ENCODE measurements at places on chromosomes 12 and 14.

DNA sequence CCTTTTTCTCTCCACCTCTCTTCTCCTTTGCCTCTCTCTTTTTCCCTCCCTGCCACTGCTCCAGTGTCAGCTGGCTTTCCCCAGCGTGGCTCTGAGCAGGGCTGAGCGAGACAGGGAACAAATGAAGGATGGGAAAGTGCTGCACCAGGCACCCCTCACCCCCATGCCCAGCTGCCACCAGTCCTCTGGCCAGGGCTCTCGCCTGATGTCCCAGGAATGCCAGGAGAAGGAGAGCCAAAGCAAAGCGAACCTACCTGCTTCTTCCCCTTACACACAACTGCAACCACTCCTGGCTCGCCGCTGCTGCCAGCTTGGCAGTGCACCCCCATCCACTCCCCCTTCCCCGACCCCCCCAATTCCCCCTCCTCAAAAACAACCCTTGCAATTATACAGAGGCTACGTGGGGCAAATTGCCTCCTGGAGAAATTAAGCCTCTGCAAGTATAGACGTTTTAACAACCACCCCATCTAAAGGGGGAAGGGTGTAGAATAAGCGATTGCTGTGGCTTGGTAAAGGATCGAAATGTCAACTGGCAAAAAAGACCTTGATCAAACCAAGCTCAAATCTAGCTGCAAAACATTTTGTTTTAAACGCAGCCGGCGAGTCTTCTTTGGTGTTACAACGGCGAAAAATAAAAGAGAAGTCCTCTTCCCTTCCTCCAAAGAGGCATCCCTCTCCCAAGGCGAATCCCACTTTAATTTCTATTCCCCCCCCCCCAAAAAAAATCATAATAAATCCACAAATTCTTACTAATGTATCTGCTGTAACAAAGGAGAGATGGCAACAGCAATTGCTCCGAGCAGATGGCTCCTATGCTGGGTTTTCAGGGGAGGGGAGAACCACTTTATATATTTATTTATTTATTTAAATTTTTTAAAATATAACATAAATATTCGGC is 2.9 kb downstream of the BCL11B start:
- no peak for DNase-seq

- no peak for DNase-seq
Observed at GRCh38 chr12:107109726-107110719, 16.7 kb upstream of the CRY1 start.

- no peak for DNase-seq
Observed at GRCh38 chr14:50620341-50620740, 47.8 kb downstream of the SAV1 start.

GRCh38 chr14:105065280-105066228 is at the start of gene GPR132:
Gene GPR132, minus strand, starts transcription at chr14:105065430. Its CDS starts 10,010 bp downstream, at chr14:105055420.
- DNase-seq = no peak

GRCh38 chr12:113649256-113649830 is 177.7 kb upstream of the LHX5 start:
- DNase-seq = no peak

GRCh38 chr12:98983647-98984046 is 338.6 kb downstream of the APAF1 start:
- DNase-seq = peak; percentile 38

DNA sequence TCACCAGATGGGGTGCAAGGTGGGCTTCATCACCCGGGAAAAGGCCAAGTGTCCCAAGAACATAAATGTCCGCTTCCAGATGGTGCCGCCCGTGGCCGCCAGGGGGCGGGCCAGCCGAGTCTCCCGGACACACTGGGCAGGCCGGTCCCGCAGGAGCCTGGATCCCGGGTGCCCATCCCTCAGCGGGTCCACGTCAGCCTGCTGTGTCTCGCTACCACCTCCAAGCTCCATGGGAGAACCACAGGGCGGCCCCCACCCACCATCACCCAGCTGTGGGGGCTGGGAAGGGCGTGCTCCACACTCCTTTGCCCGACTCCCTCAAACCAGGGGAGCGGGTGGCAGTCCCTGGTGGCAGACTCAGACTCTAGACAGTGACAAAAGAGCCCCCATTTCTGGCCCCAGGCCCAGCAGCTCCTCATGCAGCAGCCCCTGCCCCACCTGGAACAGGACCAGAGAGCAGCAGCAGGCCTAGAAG is 22.0 kb upstream of the NUDT14 start:
- no peak for DNase-seq

DNA sequence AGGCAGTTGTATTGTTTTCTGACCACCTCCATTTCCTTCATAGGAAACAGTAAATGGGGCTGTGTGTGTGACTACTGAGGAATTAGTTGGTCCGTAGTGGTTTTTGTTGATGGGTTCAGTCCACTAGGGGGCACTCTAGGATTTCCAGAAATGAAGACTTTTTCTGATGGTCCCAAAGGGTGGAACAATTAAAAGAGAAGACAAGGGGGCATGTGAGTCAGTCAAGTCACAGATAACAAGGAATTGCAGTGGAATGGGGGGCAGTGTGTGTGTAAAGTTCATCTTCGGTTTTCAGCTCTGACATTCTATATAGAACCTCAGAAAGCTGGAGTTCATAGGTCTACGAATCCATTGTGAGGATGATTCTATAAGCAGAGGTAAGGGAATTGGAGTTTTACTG is 186.6 kb upstream of the OR4E1 start:
- DNase-seq = no peak

DNA sequence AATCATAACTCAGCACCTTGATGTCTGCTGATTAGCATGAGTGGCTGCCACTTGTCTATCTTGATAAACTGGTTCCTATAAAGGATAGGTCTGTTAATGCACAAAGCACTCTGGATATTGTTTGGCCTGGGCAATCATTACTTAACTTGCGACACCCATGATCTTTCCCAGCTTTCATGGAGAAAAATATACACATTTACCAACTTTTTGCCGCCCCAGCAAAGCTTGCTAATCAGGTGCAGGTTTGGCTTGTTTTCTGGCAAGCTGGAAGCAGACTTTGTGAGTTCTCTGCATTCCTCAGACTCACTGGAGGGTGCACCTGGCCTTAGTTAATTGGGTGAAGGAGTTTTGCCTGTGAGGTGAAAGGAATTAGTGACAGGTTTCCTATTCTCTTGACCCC is 1126.4 kb upstream of the FLRT2 start:
- DNase-seq = no peak

DNA sequence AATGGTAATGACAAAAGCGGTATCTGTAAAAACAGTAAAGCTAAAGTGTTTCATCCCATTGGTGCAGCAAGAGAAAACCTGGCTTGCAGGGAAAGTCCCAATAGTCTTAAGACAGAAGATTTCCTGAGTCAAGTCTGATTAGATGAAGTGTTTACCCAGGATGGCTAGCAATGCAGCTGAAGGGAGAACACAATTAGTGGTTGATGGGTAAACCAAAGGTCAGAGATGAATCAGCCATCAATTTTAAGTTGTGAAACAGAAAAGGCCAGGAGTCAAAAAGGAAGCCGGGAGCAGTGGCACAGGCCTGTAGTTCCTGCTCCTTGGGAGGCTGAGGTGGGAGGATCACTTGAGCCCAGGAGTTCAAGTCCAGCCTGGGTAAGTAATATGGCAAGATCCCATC is 52.6 kb downstream of the SEC23A start:
- DNase-seq = peak; percentile 52

DNA sequence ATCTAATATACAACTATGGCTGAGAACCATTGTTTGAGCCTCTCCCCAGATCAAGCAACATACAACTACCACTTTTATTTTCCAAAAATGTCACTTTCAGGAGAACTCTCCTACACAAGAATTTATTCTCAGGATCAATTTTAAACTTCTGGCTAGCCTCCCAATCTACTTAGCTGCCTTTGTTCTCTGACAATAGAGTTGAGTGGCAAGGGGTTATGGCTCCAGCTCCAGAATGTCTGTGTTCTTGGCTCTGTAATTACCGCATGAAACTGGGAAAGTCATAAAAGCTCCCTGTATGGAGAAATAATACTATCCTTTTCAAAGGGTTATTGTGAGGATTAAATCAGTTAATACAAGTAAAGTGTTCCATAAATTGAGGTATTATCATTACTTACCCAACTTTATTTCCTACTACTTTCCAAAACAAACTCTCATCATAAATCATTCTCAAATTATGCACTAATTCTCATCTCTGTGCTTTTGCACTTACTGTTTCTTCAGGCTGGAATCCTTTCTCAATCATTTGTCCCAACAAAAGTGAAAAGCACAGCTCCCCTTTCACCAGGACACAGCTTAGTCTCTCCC is 121.9 kb downstream of the GARIN6 start:
- no peak for DNase-seq

- peak; percentile 47 for DNase-seq
Observed at GRCh38 chr12:114311974-114312373, 94.0 kb downstream of the TBX5 start.

DNA sequence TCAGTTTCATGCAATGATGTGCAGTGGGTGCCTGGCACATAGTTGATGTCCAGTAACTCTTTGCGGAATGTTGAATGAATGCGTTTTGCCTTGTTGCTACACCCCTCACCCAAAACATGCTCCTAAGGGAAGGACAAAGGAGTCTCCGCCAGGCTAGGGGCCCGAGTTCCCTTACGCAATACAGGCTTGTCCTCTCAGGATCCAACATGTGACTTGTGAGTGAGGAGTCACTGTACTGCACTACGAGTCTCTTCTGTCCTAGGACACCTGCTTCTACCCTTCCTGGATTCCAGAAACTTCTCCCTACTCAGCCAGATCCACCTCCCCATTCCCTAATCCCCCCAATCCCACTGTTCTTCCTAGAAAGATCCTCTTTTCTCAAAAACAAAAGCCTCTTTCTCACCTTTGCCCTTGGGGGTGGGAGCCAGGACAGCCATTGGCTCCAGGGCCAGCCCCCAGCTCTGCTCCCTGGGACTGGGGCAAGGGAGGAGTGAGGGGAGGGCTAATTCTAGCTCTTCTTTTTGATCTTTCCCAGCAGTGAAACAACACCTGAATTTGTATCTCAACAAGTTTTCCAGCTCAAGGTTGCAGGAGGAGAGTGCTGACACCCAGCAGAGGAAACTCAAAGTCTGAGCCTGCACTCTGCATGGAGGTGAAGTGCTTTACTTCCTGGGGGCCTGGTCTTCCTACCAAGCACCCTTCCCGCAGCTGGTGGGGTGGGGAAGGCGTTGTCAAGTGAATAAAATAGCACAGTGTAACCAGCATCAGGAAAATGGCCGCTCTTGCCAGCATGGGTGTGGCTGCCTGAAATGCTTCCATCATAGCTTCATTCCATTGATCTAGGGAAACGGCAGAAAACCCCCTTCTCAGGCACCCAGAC is 3.4 kb upstream of the OTUB2 start:
- DNase-seq = no peak

DNA sequence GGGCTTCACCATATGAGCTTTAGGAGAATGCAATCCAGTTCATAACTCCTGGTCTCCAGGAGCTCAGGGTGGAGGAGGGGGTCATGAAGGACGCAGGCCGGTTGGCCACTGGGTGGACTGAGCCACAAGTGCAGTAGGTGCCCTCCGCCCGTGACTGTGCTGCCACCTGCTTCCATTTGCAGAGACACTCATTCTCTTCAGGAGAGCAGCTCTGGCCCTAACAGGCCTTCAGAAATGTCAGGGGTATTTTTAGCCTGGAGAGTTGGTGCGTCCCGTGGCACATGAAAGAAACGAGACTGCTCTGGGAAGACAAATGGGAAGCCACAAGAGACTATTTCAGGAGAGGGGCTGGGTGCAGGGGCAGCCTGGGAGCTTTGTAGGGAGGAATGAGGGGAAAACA is 74.6 kb upstream of the MYL2 start:
- DNase-seq = no peak

GRCh38 chr12:76417116-76417515 is 68.9 kb upstream of the BBS10 start:
- no peak for DNase-seq

DNA sequence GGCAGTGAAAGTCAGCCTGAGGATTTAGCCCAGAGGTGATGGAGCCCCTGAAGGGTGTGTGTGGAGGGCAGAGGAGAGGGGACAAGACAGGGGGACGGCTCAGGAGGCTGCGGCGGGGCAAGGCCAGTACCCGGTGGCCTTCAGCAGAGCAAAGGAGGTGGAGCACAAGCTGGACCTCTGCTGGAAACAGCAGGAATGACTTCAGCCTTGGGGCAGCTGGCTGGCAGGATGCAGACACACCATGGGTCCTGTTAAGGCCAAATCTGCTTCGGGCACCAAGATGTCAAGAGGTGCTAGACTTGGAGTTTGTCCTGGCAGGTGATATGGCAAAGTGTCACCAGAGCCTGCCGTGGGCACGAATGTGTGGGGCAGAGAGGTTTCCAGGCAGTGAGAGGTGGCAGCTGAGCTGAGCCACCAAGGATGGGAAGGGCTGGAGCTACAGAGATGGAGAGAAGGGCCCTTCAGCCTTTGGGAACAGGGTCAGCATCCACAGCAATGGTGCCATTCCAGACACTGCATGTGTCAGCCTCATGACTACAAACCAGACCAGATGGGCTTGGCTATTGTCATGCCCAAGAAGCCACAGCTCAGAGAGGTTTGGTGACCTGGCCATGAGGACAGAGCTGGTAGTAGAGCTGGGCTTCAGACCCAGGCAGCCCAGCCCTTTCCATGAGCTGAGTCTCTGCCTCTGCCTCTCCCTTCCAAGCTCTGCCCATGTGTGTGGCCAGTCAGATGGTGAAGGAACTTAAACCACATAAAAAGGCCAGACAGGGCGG is 91.9 kb downstream of the LGMN start:
- DNase-seq = no peak

- DNase-seq = no peak
Observed at GRCh38 chr14:42687421-42687820, 1080.7 kb downstream of the LRFN5 start.

DNA sequence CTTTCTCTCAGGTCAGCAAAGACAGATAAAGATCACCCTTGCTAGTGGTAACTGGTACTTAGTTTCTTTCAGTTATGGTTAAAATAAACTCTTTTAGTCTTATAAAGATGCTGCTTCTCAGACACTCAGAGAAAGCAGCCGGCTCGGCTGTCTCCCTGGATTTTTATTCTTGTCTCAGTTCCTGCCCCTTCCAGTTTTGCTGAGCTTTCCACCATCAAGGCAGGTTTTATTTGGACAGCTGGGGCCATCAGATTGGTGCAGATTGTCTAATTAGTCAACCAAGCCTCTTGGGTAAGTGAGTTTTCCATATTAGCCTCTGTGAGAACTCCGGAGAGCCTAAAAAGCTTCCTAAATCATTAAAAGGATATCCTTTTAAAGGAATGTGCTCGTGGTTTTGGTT is 130.8 kb upstream of the BMP4 start:
- no peak for DNase-seq

DNA sequence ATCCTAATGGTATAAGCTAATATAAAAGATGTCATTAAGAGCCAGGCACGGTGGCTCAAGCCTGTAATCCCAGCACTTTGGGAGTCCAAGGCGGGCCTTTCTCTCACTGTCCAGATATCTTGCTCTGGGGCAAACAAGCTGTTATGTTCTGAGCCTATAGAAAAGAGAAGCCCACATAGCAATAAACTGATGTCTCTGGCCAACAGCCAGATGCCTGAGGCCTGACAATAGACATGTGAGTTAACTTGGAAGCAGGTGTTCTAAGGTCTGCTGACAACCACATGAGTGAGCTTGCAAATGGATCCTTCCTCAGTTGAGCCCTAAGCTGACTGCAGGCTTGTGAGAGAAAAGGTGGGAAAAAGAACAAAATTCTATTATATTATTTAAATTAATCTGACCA is 25.0 kb downstream of the YAF2 start:
- no peak for DNase-seq

Data from AG09309 (cell line).